Vagina (tissue), 2 donors: ENCODE measurements at places on chromosomes 2 and 18. TPM values are rescaled to one million over a fixed set of nuclear protein-coding genes. Genes with fewer than 3 reads are reported as not detected.

DNA sequence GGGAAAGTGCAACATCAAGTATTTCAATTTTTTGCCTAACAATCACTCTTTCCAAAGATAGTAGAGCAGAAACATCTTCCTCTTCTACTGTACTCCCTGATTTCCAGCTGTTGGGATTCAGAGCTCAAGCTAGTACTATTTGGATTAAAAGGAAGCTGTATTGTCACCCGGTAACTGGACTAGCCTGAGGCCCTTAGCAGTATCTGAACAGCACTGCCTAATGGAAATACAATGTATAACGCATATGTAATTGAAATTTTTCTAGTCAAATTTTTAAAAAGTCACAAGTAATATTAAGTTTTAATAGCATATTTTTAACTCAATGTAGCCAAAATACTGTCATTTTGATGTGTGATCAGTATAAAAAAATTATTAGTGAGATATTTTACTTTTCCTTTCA lies 86.2 kb downstream of the COX7A2L start:
- no peaks in the 10 kb centered on the region for H3K36me3 ChIP-seq
- DNase-seq = no peak

GRCh38 chr2:233217892-233218377 lies 33.5 kb upstream of the ATG16L1 start:
- H3K4me1 ChIP-seq = no peaks in the 10 kb centered on the region
- DNase-seq = no peak
- H3K27ac ChIP-seq = no peak overlapping the region
- no peak overlapping the region for H3K4me3 ChIP-seq
- H3K27me3 ChIP-seq = no peaks in the 10 kb centered on the region
- H3K36me3 ChIP-seq = no peaks in the 10 kb centered on the region

GRCh38 chr2:43402002-43402401 lies 175.6 kb upstream of the ZFP36L2 start:
- peaks cover 63% of the 10 kb centered on the region for H3K4me1 ChIP-seq
- DNase-seq = no peak
- H3K27ac ChIP-seq = no peak overlapping the region
- no peaks in the 10 kb centered on the region for H3K36me3 ChIP-seq
- no peaks in the 10 kb centered on the region for H3K27me3 ChIP-seq
- H3K4me3 ChIP-seq = no peak overlapping the region

DNA sequence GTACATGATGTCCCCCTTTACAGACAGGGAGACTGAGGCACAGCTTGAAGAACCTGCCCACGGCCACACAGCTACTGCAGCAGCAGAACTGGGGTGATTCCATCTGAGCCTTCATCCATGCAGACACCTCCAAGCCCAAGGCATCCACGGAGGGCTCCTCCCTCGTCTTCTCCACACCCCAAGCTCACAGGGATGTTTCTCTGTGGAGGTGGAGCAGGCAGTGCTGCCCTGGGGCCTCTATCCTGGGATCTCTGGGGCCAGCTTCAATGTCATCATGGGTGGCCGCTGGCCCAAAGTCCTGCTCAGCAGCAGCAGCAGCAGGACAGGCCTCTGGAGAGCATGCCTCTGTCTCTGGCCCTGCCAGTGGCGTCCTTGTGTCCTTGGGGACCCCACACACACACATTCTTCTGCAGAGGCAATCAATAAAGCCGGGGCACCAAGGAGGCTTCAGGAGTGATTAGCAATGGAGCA lies 31.2 kb downstream of the ADI1 start:
- H3K36me3 ChIP-seq = no peaks in the 10 kb centered on the region
- H3K4me1 ChIP-seq = no peaks in the 10 kb centered on the region
- H3K27me3 ChIP-seq = no peaks in the 10 kb centered on the region
- H3K27ac ChIP-seq = no peak overlapping the region
- DNase-seq = no peak

Gene B3GNT7
- 7.1 TPM for total RNA-seq

Gene COL4A4
- total RNA-seq = 2.5 TPM

DNA sequence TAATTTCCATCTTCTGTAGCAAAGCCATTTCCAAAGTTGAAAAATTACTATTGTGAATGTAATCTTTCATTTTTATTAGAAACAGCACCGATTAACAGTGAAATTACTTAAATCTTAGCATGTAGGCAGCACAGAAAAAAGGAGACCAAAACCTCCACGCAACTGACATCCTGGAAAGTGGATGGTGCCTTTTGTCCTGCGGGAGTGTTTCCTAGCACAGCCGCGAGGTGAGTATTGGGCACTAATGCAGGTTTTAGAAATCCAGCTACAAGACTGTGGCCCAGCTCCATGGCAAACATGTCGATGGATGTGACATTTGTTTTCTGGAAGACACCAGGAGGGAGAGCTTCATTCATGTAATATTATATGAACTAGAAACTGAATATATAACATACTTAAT lies 86.9 kb downstream of the MBP start:
- no peak overlapping the region for H3K4me3 ChIP-seq
- no peaks in the 10 kb centered on the region for H3K36me3 ChIP-seq
- DNase-seq = no peak
- no peak overlapping the region for H3K27ac ChIP-seq

Gene NT5DC4
- total RNA-seq = not detected

Gene LCT
- total RNA-seq = not detected

GRCh38 chr2:50651676-50652075 lies 380.3 kb downstream of the NRXN1 start:
- no peak overlapping the region for H3K4me3 ChIP-seq
- H3K4me1 ChIP-seq = no peaks in the 10 kb centered on the region
- no peaks in the 10 kb centered on the region for H3K36me3 ChIP-seq
- no peak overlapping the region for H3K27ac ChIP-seq
- DNase-seq = no peak
- no peaks in the 10 kb centered on the region for H3K27me3 ChIP-seq

Gene SLC11A1
- 36.6 TPM for total RNA-seq

DNA sequence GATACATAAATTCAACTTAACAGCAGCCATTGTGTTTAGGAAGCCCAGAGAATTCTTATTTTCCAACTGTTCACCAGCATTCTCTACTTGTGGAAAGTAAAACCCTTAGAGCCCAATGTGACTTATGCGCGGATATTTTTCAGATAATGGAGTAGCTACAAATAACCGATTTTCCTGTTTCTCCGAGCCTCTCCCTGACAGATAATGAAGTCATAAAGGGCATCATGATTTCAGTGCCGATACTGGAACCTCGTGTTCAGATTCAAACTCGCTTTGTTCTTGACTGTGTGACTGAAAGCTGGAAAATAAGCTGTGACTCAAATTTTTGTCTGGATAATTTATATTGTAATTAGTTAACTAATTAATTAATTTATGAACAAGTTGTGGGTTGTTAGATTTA lies 228.2 kb downstream of the VAPA start:
- peaks cover 35% of the 10 kb centered on the region for H3K4me1 ChIP-seq
- no peaks in the 10 kb centered on the region for H3K36me3 ChIP-seq
- H3K27me3 ChIP-seq = no peaks in the 10 kb centered on the region
- DNase-seq = no peak

DNA sequence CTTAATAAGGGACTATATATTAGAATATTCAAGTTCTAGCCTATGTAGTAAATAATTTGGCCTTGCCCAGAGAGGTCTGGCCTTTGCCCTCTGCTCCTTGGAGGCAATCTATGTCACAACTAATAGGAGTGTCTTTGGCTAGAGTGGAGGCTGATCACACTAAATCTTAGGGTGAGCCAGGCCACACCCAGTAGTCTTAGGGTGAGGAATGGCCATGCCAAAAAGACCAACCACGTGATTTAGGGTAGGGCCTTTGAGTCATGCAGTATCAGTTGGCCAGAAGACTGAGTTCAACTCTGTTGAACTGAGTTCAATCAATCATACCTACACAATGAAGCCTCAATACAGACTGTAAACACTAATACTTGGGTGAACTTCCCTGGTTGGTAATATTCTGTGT lies 26.0 kb upstream of the FLACC1 start:
- DNase-seq = no peak
- H3K4me1 ChIP-seq = no peaks in the 10 kb centered on the region
- H3K4me3 ChIP-seq = no peak overlapping the region

GRCh38 chr18:9792565-9793245 lies 84.6 kb downstream of the RAB31 start:
- peaks cover 5% of the 10 kb centered on the region for H3K4me1 ChIP-seq
- no peak for DNase-seq
- no peaks in the 10 kb centered on the region for H3K36me3 ChIP-seq

Gene ALMS1
- 25.0 TPM for total RNA-seq

DNA sequence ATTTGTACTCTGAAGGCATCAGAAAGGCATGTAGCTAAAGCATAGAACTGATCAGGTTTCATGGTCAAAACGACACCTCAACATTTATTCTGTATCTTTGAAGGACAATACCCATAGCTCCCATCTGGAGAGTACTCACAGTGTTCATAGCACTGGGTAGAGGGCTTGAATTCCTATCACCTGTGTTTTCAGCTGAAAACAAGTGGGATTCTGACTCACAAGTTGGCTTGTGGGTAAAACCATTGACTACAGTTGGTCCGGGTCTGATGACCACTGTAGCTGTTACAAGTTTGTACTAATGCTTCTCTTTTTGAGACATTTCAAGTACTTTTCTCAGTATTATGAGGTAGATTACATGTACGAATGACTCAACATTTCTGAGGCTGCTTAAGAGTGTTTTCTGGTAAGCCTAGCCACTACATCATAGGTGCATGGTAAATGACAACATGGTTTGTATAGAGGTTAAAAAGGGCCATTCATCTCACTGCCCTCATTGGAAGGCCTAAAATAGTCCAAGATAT lies 68.6 kb upstream of the PELI1 start:
- H3K27me3 ChIP-seq = no peaks in the 10 kb centered on the region
- H3K4me1 ChIP-seq = peaks cover 18% of the 10 kb centered on the region
- no peak for DNase-seq
- no peaks in the 10 kb centered on the region for H3K36me3 ChIP-seq
- H3K27ac ChIP-seq = peak overlapping the region; percentile 60
- no peak overlapping the region for H3K4me3 ChIP-seq

Gene EHBP1
- total RNA-seq = 97.7 TPM

Gene UGT1A8
- not detected for total RNA-seq

Gene LGALSL
- total RNA-seq = 13.0 TPM

- H3K27ac ChIP-seq = no peak overlapping the region
- H3K4me1 ChIP-seq = peaks cover 17% of the 10 kb centered on the region
- DNase-seq = no peak
- no peaks in the 10 kb centered on the region for H3K27me3 ChIP-seq
Measured at GRCh38 chr2:219358170-219359075, 25.9 kb upstream of the RESP18 start.

DNA sequence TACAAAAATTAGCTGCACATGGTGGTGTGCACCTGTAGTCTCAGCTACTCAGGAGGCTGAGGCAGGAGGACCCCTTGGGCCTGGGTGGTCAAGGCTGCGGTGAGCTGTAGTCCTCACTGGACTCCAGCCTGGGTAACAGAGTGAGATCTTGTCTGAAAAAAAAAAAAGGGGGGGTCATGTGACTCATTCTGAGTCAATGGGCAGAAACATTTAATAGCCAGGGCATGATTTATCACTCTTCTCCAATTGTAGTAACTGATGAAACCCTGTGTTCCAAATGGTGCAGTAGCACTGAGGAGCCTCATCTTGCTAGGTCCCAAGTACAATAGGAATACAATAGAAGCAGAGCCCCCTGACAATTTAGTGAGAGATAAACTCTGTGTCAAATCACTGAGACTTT lies 78.9 kb upstream of the CCDC68 start:
- no peak overlapping the region for H3K27ac ChIP-seq
- no peak for DNase-seq
- H3K36me3 ChIP-seq = no peaks in the 10 kb centered on the region
- H3K27me3 ChIP-seq = no peaks in the 10 kb centered on the region

Gene GNAL
- 23.3 TPM for total RNA-seq

DNA sequence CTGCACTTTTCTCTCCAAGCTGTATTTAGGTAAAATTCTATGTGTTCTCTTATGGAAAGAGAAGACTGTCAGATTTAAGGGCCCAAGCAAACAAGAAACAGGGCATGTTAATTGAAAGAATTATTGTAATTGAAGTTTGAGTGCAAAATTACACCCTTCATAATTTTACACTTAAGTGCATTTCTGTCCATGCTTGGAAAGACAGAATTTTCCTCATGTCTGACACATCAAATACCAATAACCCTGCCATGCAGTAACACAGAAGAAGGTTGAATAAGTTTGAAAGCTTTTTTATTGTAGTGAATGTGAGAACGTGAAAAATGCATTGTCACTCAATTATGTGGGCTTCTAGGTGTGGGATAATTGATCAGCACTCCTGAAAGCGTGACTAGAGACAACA lies 52.9 kb upstream of the PARD3B start:
- H3K36me3 ChIP-seq = no peaks in the 10 kb centered on the region
- H3K4me3 ChIP-seq = no peak overlapping the region
- no peak for DNase-seq
- H3K4me1 ChIP-seq = no peaks in the 10 kb centered on the region
- no peaks in the 10 kb centered on the region for H3K27me3 ChIP-seq

Gene ANKRD30BL
- 1.2 TPM for total RNA-seq

Gene SOCS6
- total RNA-seq = 16.0 TPM

Gene LHCGR
- total RNA-seq = not detected

GRCh38 chr2:6394276-6394675 lies 471.4 kb downstream of the CMPK2 start:
- no peaks in the 10 kb centered on the region for H3K36me3 ChIP-seq
- H3K4me3 ChIP-seq = no peak overlapping the region
- no peaks in the 10 kb centered on the region for H3K4me1 ChIP-seq
- H3K27me3 ChIP-seq = no peaks in the 10 kb centered on the region
- H3K27ac ChIP-seq = no peak overlapping the region

DNA sequence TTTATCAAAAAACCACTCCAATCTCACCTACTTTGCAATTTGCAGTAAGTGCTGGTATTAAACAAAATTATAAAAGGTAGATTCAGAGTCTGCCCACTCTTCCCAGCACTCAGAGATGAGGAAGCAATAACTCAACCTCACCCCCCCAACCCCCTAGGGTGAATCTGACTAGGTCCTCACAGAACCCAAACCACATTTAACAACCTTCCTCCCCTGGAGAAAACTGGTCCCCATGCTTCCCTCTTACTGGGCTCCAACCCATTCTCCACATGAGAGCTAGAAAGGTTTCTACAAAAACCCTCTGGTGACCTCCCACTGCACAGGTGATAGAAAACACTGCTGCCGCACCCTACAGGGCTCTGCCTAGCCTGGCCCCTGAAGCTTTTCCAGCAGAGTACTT lies 40.5 kb upstream of the BMP10 start:
- DNase-seq = no peak
- H3K4me3 ChIP-seq = no peak overlapping the region
- peaks cover 18% of the 10 kb centered on the region for H3K4me1 ChIP-seq
- H3K27me3 ChIP-seq = no peaks in the 10 kb centered on the region
- no peak overlapping the region for H3K27ac ChIP-seq

Gene FN1
- 292 TPM for total RNA-seq

DNA sequence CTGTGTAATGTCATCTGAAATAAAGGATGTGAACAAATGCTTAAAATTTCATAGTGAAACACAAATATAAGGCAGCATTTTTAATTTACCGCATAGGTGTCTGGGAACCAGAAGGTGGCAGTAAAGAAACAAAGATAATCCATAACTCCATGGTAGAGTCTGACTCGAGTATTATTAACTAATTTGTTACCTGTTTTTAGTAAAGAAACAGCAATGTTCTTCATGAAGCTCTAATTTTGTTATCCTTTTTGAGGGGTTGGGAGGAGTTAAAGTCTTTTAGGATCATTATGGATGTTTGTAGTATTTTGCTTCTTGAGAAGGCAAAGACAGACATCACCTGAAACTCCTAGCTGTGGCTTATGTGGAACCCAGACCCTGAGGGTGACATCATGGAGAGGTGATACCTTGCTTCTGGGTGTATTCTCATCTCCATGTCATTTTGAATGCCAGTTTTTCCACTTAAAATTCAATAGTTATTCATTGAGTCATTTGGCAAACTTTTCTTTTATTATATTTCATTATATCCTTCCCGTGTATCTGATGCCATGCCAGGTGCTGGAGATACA lies 286.2 kb upstream of the EPAS1 start:
- no peaks in the 10 kb centered on the region for H3K27me3 ChIP-seq
- H3K27ac ChIP-seq = no peak overlapping the region
- no peak for DNase-seq

Gene SP9
- total RNA-seq = not detected
